ENCODE measurements at places on chromosomes 3 and 15.
A peak's percentile ranks its signal among the peaks of the same experiment; 100 is the strongest.

DNA sequence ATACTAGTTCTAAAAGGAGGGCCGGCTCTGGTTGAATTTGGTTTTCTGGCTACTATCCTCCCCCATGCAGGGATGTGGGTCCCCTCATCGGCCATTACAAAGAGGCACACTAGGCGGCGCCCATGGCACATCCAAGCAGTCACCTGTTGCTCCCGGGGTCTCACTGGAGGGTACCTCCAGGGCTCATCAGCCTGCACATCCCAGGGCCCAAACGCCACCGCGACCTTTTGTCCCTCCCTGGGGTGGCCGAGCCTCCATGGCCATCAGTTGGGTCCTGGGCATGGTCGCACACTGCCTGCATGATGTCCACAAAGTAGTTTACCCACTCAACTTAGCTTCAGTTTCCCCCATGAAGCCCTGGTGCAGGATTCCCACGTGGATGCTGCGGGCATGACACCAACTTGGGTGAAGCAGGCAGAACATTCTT is 28.3 kb downstream of the IDH3A start:
- peak; percentile 43 for DNase-seq

- no peak for DNase-seq
Observed at GRCh38 chr15:65336493-65337435, 32.3 kb downstream of the RNU5B-1 start.

DNA sequence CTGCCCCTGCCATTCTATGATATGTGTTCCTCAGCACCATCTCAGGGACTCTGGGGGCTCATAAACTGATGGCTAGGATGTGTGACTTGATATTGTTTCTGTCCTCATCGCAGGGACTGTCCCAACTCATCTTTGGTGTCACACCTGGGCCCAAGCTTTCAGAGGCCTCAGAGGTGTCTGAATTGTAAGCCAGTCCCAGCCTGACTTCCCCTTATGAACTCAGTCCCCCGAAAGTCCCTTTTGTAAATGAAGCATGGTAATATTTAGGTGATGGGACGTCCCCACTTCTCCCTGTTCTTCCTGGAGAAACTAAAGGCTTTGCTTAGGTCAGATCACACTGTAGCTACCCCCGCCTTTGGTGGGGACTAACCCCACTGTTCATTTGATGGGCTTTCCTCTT is 142.4 kb upstream of the TLE3 start:
- DNase-seq: no peak

- peak; percentile 73 for DNase-seq
Observed at GRCh38 chr3:58568572-58569286, 8.5 kb downstream of the FAM107A start.

DNA sequence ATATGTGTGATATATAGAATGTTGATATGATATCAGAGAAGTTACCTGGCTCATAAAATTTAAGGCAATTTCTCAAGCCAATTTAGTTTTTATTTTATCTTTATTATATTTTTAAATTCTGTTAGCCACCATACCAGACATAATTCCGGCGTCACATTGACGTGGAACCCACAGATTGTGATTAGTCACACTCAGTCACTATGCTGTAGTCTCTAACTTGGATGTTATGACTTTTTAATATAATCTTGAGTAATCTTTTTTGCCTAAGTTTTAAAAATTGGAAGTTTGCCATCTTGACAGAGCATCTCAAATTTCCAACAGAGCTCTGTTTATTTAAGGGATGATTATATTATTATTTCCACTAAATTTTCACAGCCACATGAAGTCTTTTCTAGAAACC is 9.7 kb upstream of the DCLK3 start:
- no peak for DNase-seq

- DNase-seq: no peak
Observed at GRCh38 chr3:167862104-167862730, 126.7 kb downstream of the SERPINI1 start.

- no peak for DNase-seq
Observed at GRCh38 chr15:61083788-61084134, 145.3 kb downstream of the RORA start.

GRCh38 chr3:177251755-177252154 is 54.5 kb upstream of the TBL1XR1 start:
- DNase-seq: no peak

DNA sequence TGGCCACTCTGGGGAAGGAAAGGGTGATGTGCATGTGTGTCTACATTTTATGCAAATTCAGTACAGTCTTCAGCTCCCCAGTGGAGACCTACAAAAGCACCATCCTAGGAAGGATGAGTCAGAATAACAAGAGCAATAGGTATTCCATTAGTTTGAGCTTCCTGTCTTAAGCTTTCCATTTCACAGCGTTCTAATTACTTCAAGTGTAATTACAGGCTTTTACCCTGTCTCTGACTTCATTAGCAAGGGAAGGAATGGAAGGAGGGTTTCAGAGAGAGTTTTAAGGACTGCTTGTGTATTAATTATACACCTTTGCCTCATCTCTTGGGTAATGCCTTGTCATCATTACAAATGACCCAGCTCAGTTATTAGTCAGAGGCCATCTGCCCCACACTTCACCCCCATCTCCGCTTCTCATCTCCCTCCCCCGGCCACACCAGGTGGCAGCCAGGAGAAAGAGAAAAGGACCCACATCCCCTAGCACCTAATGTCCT is 202.8 kb upstream of the MRPL3 start:
- DNase-seq: no peak

- DNase-seq: no peak
Observed at GRCh38 chr15:35379972-35380371, 166.0 kb downstream of the DPH6 start.

GRCh38 chr15:60464836-60465630 is 13.9 kb downstream of the ICE2 start:
- DNase-seq: no peak

DNA sequence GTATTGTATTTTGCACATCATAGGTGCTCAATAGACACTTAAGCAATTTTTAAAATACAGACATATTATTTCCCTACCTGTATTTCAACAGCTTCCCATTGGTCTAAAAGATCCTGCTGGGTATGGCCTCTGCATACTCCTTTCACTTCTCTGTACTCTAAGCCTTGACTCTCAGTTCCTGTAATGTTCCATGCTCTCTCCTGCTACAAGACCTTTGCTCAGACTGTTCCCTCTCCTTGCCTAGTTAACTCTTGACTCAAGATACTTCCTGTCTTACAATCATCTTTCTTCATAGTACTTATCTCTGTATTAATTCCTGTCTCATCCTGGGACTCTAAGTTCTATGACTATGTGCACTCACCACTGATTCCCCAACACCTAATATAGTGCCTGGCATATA is 1.7 kb downstream of the SCN11A start:
- DNase-seq: no peak

- DNase-seq: no peak
Observed at GRCh38 chr3:136817448-136817847, 1.5 kb upstream of the SLC35G2 start.

GRCh38 chr3:133840055-133840737 is 34.6 kb downstream of the SRPRB start:
- DNase-seq: no peak

DNA sequence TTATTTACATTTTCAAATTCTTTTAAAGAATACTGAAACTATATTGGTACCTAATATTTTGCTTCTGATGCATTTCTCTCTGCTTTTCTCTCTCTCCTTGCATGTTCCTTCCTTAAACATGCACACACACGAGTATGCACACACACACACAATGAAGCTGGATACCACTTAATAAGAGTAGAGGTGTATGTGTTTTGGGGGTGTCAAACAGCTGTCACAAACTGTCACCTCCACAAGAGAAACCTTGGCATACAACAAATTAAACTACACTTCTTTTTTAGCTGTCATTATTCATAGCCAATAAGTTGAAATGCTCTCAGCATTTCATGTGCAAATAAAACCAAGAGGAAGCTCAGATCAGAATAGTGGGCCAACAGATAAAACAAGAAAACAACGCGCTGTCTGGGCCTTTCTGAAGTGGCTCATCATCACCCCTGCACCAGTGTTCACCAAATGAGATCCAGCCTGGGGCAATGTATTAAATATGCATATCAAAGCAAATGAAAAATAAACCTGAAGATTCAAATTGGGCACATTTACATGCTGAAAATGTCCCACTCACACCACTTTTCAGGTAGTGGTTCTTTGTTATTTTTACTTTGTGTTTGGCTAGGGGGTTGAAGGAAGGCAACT is 9.7 kb downstream of the MEIS2 start:
- DNase-seq: no peak

DNA sequence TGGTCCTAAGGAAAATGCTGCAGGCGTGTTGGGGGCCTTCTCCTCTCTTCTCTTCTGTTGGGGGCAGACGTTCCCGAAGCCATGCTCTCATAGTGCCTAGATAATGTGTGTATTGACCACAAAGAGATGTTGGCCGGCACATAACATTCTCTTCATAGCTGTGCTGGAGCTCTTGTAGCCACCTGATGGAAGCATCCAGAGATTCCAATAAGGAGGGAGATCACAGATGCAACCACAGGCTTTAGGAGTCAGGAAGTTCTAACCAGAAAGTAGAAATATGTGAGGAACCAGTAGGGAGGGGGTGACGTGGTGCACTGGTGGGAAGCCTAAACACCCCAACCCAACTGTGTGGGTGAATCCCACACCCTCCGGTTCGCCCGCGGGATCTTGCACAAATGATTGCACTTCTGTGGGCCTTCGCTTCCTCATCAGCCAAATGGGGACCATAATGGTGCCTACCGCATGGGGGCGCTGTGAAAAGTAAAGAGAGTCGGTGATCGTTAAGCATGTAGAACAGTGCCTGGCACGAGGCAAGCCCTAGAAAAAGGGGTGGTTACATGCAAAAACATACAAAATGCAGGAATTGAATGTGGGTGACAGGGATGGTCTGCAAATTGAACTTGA is 87.8 kb downstream of the TOP2B start:
- no peak for DNase-seq

GRCh38 chr3:169071003-169071402 is 592.5 kb downstream of the MECOM start:
- no peak for DNase-seq

DNA sequence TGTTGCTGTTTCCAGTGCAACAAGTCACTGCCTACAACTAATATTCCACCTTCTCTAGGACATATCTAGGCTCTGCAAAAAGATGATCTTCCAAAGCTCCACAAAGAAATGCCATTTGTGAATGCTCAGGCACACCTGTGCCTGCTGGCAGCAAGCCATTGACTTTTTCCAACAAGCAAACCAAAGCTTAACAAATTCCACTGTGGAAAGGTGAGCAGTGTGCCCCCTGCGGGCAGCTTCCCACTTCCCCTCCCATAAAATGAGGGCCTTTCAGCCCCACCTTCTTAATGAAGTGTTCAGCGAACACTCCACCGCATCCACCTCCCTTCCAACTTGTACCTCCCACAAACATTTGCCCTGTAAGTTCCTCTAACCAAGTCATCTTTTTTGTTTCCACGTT is 157.5 kb upstream of the SLC24A5 start:
- no peak for DNase-seq

DNA sequence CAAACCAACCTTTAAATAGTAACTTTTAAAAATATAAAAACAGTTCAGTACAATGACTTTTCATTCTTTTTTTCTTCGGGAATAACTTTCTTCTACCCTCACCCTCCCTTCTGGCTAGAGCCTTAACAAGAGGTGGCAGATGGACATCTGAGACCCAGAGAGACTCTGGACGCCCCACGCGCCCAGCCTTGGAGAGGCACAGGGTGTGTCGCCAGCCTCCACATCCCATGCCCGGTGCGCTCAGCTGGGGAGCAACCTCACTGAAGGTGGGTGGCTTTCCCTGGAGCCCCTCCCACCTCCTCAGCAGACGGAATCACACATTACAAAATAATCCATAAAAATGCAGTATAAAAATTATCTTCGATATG is 49.5 kb downstream of the TLE3 start:
- peak; percentile 5 for DNase-seq

DNA sequence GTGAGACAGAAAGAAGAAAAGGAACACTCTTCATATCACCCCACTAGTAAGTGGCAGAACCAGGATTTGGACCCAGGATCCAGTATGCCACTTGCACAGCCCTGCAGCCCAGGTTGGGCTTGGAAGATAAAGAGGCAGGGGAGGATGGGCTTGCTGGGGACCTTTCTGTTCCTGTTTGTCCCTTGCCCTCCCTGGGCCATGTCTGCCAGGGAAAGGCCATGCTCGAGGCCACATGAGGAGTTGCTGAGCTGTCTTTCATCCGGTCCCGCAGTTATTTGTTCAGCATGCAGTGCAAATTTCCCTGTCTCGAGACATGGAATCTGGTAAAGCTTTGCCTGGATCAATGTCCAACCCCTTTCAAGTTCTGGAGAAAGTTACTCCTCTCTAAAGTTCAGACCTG is 116.0 kb upstream of the MRPS22 start:
- no peak for DNase-seq
